ENCODE measurements at places on chromosomes 6 and 20. TPM values are rescaled to one million over a fixed set of nuclear protein-coding genes. Genes with fewer than 3 reads are reported as not detected.

GRCh38 chr6:74720923-74721322 is 484.9 kb downstream of the COL12A1 start:
- no peak overlapping the region for H3K27ac ChIP-seq
- H3K36me3 ChIP-seq, result no peaks in the 10 kb centered on the region
- no peaks in the 10 kb centered on the region for H3K4me1 ChIP-seq

DNA sequence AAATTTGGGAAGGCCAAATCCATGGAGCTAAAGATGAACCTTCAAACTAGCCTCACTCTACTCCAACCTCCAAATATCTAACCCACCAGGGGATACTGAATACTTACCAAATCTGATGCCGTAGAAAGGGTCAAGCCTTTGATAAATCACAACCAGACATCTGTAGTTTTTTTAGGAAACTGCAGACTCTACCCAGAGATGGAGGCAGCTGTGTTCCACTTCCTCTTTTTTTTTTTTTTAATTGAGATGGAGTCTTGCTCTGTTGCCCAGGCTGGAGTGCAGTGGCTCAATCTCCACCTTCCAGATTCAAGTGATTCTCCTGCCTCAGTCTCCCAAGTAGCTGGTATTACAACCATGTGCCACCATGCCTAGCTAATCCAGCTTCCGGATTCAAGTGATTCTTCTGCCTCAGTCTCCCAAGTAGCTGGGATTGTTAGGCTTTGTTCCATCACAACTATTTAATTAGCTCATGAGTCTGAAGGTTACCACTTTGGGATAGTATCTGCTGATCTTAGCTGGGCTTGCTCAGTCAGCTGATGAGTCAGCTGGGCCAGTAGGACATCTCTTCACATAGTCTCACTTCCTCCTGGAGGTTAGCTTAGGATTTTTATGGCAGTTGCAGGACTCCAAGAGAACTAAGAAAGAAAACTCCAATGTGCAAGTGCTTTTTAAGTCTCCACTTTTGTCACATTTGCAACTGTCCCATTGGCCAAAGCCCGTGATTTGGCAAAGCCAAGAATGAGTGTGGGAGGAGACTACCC is 13.3 kb downstream of the FRK start:
- no peak for DNase-seq
- no peak overlapping the region for H3K27ac ChIP-seq
- H3K4me3 ChIP-seq, result no peak overlapping the region
- H3K27me3 ChIP-seq, result no peaks in the 10 kb centered on the region

Gene CLIC5
- 0.22 TPM for total RNA-seq

DNA sequence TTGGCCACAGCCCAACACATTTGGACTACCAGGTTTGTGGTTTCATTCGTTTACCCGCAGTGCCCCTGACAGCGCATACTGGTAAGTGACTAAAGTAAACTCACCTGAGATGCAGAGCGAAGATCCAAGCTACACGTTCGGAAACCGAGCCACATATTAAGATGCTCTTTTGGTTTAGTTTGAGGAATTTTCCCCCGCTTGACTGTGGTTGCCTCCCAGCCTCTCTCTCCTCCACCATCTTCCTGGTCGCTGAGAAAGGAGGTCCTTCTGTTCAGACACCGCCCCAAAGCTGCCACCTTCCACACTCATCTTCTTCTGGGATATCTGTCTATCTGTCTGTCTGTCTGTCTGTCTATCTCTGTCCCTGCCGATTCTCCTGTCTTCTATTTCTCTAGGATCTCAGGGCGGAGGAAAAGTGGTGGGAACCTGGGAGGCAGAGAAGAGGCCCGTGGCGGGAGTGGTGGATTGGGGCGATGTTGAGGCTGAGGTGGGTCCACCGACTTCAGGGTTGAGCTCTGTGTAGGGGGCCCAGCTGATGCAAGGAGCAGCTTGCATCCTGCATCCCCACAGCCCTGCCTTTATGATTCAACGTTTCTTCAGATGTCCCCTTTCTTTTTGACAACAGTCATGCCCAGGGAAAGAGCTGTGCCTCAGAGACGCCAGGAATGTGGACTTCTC is 196.9 kb upstream of the ZNF184 start:
- peak overlapping the region; percentile 87 for H3K4me3 ChIP-seq
- peaks cover 60% of the 10 kb centered on the region for H3K27me3 ChIP-seq
- no peak for DNase-seq
- 0 out of 2 replicates have a peak overlapping the region, but pooled peaks have one; percentile 5 for H3K27ac ChIP-seq

GRCh38 chr6:73542891-73543290 is 22.1 kb upstream of the EEF1A1 start:
- H3K4me3 ChIP-seq, result no peak overlapping the region
- H3K36me3 ChIP-seq, result no peaks in the 10 kb centered on the region
- H3K4me1 ChIP-seq, result no peaks in the 10 kb centered on the region
- H3K27me3 ChIP-seq, result no peaks in the 10 kb centered on the region
- no peak overlapping the region for H3K27ac ChIP-seq
- DNase-seq, result no peak

Gene BMP5
- 0.07 TPM for total RNA-seq

DNA sequence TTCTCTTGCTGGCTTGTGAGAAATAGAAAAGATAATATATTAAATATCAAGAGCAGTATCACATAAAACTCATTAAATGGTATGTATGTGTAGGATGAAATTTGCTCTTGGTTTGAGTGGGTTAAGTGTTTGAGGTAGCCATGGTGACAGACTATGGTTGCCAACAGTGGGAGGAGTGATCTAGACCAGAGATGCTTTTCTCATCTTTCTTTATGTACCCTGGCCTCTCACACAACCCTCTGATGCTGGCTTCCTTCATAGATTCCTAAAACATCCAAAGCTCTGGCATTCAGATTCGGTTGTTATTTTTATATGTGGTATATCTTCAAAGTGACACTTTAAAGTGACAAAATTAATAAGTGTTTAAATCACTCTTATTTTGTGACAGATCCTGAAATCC is 9.0 kb upstream of the MLIP start:
- no peak for DNase-seq
- no peak overlapping the region for H3K4me3 ChIP-seq
- H3K36me3 ChIP-seq, result no peaks in the 10 kb centered on the region
- no peak overlapping the region for H3K27ac ChIP-seq
- no peaks in the 10 kb centered on the region for H3K27me3 ChIP-seq
- peaks cover 6% of the 10 kb centered on the region for H3K4me1 ChIP-seq

GRCh38 chr20:11170025-11170424 is 496.2 kb upstream of the JAG1 start:
- no peak for DNase-seq
- no peaks in the 10 kb centered on the region for H3K36me3 ChIP-seq

All from WTC11 (cell line).